ENCODE measurements at places on chromosomes 13 and 19. TPM values are rescaled to one million over a fixed set of nuclear protein-coding genes. Genes with fewer than 3 reads are reported as not detected.

DNA sequence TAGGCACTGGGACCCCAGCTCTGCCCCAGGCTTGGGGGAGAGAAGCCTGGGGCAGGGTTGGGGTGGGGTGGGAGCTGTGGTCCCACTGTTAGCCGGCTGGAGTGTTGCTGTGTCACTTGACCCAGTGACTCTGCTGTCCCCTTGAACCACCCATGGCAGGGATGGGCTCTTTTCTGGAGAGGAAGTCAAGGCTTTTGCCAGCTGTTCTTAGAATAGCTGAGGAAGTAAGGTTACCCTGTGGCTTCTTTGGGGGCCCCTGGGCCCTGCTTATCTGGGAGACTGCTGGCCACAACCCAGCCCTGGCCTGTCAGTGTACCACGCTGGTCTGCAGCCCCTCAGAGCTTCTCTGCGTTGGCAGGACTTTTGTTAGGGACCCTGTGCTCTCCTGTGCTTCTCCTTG, 9.1 kb downstream of the PNPLA6 start:
- no peak for DNase-seq

Gene PTGER1
- total RNA-seq: 0.97 TPM

DNA sequence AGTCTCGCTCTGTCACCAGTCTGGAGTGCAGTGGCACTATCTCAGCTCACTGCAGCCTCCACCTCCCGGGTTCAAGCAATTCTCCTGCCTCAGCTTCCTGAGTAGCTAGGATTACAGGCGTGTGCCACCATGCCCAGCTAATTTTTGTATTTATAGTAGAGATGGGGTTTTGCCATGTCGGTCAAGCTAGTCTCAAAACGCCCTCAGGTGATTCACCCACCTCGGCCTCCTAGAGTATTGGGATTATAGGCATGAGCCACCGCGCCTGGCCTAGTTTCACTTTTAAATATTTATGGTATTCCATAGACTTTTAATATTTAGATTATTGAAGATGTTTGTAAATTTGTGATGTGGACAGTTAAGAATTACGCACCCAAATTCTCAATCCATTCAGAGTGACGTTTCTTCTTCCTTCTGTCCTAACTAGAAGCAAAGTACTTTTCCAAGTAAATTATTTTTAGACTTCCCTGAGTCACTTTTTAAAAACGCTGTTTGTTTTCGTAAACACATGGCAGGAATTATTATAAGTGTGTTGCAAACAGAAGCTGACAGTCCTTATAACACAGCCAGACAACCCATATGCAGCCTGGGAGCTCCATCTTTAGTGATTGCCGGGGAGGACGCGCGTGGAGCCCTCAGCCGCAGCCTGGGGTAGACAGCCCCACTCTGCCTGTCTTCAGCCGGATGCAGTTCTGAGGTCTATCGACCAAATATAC, 131.7 kb downstream of the ATP11A start:
- no peak for DNase-seq

- no peak for DNase-seq
Observed at GRCh38 chr19:38799104-38799503, 10.1 kb downstream of the LGALS7B start.

- no peak for DNase-seq
Observed at GRCh38 chr13:50241479-50241878, 226.2 kb downstream of the KCNRG start.

GRCh38 chr13:95797016-95797415, 120.1 kb downstream of the DNAJC3 start:
- DNase-seq: no peak

All from activated naive CD4-positive, alpha-beta T cell treated with anti-CD3 and anti-CD28 coated beads, Interleukin-2, amount 50 U/mL, for 72 hours (primary cell).